EL (cell line): ENCODE measurements at places on chromosomes 3 and 15.

DNA sequence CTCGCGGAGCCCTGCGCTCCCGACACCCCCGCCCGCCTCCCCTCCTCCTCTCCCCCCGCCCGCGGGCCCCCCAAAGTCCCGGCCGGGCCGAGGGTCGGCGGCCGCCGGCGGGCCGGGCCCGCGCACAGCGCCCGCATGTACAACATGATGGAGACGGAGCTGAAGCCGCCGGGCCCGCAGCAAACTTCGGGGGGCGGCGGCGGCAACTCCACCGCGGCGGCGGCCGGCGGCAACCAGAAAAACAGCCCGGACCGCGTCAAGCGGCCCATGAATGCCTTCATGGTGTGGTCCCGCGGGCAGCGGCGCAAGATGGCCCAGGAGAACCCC, 464 bp downstream of the SOX2 start:
- no peak for DNase-seq

DNA sequence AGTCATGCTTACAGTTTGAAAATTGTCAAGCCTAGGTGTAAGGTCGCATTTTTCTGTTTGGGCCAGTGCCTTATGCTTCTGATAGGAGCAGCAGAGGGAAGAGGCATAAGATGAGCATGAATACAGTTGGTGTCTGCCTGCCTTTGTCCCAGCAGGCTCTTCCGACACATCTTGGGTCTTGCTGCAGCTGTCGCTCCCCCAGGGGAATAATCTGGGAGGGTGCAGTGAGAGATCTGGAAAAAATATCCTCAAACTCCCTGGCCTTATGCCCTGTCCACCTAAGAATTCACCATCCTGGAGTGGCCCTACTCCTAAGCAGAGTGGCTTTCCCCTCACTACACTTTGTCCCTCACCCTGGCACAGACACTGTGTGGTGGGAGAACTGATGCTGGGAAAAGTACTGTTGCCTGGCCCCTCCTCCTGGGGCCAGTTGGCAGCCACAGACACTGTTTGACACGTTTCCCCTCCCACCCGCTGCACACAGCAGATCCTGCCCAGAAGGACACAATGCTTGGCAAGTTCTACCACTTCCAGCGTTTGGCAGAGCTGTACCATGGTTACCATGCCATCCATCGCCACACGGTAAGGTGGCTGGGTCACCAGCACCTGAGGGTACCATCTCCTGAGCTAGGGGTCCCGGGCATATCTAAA, 21.1 kb upstream of the RHO start:
- DNase-seq = no peak

DNA sequence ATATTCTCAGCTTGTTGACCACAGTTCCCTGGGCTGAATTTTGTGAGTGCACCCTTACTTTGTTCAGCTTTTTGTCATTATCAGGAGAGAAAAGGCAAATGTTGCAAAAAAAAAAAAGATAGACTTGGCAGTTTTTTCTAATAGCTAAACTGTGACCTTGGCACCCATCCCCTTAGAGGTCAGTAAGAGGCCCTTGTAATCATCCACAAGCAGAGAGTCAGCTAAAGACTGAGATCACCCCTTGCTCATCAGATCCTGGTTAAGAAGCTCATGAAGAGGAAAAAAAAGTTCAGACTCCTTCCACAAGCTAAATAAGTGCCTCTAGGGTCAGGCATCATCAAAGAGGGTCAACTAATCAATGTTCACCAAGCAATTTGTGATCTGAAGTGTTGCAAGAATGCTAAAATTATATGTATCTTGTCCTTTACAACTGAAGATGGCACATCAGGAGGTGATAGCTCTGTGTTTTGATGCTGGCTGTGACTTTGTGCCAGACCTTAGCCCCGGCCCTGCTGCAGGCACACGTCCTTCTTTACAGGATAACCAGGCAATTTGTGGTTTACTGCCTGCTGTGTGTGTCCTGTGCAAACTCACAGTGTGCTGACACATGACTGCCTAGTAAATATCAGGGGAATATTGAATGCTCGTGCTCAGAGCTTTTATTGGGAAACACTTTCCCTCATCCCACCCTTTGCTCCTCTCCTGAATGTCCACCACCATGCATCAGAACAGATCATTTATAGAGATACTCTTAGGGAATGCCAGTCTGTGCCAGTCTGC, 262.9 kb downstream of the IL5RA start:
- DNase-seq = no peak

GRCh38 chr15:32120577-32121383, 90.5 kb downstream of the CHRNA7 start:
- DNase-seq = no peak

DNA sequence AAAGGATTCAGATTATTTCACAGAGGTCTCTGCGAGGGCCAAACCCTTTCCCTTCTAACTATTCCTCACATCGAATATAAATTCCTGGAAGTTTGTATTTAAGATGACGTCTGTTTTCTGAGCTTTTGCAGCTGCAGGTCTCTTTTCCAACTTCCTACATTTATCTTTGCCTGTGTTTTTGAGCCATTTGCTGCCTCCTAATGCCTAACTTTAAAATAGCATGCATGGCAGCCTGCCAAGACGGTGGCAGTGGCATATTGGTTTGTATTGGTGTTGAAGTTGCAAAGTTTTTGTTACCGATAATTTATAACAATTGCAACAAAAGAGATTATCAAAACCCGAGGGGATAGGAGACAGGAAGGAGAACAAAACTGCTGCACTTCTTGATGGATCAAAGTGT, 187.1 kb upstream of the DNAJC19 start:
- peak; percentile 14 for DNase-seq

GRCh38 chr15:91193378-91193720, 93.3 kb downstream of the SV2B start:
- no peak for DNase-seq

GRCh38 chr15:31211353-31211752, 109.8 kb upstream of the TRPM1 start:
- DNase-seq = no peak

DNA sequence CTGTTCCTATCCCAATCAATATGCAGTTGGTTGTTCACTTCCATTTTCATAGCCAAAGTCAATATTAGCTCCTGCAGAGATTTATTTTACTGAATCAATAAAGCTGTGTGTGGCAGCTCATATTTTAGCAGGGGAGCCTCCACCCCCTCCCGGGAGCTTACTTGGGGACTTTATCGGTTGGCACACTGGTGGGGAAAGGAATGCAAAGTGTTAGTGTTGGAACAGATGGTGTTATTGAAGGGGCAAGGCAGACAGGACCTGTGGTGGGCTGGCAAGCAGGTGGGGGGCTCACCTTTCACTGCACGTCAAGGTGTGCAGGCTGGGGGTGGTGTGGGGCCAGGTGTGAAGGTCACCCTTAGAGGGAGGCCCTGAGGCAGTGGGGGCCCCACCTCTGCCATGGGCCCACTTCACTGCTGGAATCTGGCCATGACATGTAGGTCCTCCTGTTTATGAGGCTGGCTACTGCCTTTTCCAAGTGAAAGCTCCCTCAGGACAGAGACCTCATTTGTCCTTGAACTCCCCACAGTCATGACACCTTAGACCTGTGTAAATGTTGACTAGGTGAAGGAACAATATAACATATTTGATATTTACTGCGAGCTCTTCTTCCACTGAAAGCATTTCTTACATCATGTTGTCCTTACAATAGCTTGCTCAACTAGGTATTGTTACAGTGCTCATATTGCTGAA, 44.0 kb upstream of the SEC22A start:
- no peak for DNase-seq

- peak; percentile 77 for DNase-seq
These were observed 4.0 kb downstream of the LAMP3 start for GRCh38 chr3:183158551-183159006.

- no peak for DNase-seq
These were observed 145.9 kb downstream of the TBL1XR1 start for GRCh38 chr3:177051411-177051810.

GRCh38 chr3:179278932-179279693, 28.2 kb upstream of the KCNMB3 start:
- DNase-seq = no peak

DNA sequence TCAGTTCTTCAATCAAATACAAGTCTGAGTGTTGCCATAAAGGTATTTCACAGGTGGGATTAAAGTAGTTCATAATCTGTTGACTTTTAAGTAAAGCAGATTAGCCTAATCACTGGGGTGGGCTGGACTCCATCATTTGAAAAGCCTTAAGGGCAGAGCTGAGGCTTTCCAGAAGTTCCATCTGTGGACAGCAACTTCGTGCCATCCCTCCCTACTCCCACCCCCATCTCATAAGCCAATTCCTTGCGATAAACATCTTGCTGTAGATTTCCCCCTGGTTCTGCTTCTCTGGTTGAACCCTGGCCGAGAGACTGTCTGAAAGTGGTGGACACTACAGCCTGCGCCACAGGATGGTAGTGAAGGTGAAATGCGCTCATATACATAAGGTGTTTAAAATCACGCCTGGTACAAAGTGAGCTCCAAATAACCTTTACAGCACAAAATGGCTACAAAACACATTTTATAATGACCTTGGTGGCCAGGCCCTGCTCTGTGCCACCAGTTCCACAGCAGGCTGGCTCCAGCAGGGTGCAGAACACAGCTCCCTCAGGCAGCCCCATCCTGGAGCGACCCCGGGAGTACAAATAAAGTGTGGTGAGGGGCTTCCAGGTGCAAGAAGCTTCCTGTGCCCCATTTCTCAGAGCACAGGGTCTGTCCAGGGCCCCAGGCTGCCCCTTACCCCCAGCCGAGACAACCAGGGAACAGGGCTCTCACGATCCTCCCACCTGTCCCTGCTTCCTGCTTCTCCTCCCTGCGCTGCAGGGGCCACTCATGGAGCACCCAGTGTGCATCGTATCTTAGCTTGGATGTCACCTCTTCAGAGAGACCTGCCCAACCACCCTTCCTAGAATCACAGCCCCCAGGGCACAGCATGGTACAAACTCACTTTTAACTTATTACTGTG, 25.8 kb upstream of the GATA2 start:
- no peak for DNase-seq

- DNase-seq = no peak
These were observed 50.2 kb downstream of the ANXA2 start for GRCh38 chr15:60347480-60348049.

DNA sequence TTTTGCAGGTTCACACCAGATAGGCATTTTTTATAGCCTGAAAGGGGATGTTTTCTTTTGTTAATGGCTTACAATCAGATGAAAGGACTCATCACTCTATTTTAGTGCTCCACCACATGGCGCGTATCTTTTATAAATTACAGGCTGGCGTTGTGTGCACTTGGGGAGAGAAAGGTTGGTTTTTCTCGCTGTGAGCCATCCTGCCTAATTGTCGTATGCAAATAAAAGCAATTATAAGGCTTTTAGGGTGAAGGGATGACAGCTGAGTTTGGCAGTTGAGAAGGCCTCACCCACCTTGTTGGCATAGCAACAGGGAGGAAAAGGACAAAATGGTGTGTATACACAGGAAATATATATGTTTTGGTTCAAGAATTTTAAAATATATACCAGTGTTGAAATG, 268.0 kb downstream of the NR2F2 start:
- no peak for DNase-seq

- no peak for DNase-seq
These were observed 34.7 kb upstream of the GCSAM start for GRCh38 chr3:112167758-112168157.
